ENCODE measurements at places on chromosomes 5 and 9.
A peak's percentile ranks its signal among the peaks of the same experiment; 100 is the strongest.

DNA sequence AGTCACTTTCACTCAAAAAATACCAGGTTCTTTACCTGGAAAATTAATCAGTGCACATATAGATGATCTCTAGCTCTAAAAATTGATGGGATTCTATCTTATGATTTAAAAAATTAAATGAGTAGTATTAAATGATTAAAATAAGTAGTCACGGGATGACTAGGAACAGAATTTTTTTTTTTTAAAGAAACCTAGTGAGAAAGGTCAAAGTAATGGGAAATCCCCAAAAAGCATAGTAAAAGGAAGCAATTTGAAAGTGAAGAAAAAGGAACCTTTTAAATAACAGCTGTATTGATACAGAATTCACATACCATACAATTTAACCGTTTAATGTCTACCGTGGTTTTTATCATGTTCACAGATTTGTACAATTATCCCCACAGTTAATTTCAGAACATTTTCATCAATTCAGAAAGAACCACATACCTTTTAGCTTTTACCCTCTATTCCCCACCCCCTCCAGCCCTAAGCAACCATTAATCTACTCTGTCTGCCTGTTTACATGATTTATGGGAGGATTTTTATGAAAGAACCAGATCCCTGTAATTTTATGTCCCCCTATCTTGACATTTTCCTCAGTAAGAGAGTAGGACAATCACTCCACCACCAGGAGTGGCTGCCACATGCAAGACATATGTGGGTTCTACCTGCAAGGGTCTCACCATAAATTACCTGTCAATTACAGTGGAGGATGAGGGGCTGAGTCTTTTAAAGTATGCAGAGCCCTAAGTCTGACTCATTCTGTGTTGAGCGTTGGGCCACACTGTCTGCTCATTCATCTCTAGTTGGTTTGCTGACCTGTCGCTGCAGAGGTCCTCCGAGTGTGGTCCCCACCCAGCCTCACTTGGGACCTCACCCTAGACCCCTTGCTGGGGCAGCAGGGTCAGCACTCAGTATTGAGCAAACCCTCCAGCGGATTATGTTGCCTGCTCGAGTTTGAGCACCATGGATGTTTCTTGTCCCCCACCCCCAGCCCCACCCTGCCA is 16.0 kb downstream of the ANKRD33B start:
- DNase-seq = no peak

DNA sequence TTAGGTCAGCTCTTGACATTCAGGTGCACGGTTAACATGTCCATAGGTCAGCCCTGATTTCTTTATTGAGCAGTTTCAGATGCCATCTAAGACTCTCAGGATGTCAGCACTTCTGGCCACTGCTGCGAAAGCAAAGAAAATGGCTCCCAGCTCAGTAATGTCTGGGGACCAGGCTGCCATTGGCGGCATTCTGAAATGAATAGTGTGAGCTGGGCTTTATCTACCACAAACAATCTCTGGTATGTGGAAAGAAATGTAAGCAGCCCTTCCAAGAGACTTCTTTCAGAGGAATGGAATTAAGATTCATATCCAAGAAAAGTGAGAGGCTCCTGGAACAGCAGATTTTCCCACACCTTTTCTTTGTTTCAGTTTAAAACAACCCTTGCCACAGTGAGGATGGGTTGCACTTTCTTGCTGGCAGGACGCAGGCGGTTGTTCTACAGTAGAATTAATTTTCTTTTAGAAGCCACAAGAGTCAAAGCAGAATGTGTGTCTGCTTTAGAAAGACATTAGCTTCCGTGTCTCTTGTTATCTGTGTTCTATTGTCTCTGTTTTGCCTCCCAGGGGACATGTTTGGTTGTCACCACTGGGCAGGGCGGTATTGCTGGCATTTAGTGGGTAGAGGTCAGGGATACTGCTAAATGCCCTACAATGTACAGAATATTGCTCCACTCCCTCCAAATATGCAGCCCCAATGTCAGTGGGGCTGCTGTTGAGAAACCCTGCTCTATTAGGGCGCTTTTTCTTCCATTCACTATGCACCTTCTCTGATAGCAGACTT is 149.9 kb upstream of the ANKH start:
- peak; percentile 64 for DNase-seq

DNA sequence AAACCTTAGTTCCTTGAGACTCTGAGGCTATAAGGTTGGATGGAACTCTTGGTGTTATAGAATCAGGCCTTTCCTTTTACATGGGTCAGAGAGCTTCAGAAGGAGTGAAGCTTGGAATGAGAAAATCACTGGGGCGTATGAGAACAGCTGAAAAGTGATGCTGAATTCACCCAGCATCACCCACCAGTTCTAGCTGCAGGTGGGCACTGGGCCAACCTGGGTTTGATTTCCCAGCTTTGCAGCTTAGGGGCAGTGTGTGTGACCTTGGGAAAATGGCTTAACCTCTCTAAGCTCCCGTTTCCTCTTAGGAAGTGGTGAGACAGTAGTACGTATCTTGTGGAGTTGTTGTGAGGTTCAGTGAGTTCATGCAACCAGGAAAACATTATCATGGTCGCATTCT is 10.7 kb downstream of the PCDH12 start:
- no peak for DNase-seq

DNA sequence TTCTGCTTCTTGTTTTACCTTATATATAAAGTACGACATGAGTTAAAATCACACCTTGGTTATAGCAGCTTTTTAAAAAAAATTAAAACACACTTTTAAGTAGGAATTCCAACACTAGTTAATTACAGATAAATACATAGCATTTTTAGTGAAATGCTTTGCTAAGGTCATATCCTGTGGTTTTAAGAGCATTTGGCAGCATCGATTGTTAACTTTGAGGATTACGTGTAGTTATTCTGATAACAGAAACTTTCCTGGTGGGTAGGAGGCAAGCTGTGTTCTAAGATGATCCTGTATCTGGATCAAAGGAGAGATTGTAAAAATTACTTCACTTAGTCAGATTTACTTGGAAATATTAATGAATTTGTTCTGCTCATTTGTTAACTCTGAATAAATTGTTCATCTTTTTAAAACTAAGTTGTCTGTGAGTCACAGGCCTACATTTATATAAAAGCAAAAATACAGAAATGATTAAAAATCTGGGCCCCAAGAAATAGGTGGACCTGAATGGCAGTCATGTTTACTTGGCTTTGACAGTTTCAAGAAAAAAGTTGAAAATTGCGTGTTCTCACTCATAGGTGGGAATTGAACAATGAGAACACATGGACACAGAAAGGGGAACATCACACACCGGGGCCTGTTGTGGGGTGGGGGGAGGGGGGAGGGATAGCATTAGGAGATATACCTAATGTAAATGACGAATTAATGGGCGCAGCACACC is 58.3 kb downstream of the TRIO start:
- DNase-seq = no peak

- DNase-seq = no peak
These were observed 475.4 kb downstream of the DMAC1 start for GRCh38 chr9:7324152-7324598.

DNA sequence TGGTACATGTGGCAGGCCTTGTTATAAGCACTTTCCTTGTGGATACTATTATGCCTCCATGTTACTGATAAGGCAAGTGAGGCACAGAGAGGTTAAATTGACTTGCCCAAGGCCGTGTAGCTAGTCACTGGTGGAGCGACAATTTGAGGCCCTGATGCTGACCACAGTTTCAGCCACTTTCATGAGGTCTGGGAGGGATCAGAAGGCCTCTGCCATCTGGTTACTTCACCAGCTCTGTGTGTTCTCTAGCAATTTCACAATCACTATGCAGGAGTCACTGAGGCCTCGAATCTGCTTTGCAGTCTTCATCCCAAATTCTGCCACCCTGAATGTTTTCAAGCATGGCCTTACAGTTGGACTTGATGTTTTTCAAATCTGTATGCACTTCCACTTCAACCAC is 9.1 kb downstream of the LRRC70 start:
- no peak for DNase-seq

DNA sequence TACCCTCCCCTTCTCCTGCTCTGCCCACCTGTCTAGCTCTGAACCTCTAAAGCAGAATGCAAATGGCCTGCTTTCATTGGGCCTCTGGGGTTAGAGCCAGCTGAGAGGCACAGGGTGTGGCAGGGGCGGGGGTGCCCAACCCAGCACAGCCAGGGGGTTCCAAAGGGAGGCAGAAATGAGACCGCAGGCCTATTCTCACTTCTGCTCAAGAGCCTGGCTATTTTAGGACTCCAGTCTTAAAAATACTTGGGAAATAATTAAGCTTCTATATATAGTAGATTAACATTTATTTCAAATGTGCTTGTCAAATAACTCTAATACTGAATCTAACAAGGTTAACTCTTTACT is 5.7 kb downstream of the QSOX2 start:
- no peak for DNase-seq

- no peak for DNase-seq
These were observed 7.8 kb upstream of the NDUFB6 start for GRCh38 chr9:32580631-32581300.

DNA sequence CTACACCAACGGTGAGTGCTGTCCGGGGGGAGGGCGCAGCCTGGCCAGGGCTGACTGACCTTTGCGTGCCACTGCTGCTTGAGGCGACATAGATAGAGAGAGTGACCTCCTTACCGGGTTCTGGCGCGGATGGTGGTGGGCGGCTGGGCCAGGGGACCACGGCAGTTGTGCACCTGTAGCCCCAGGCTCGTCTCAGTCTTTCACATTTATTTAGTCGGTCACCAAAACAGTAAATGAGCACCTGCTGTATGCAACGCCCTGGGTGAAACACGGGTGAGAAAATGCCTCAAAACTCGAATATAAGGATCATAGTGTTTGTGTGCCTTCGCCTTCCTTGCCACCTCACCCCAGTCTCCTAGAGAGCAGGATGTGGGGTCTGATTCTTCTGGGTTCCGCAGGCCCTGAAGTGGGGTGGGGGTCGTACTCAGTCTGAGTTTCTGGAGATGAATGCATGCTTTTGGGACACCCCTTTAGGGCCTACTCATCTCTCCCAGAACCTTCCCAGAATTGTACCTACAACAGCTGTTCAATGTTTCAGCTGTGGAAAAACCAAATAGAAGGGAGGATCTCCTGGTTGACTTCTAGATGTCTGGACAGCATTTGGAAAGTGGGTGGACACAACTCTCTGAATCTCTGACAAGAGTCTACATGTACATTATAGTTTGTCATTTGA is 714 bp downstream of the SEC24A start:
- no peak for DNase-seq

DNA sequence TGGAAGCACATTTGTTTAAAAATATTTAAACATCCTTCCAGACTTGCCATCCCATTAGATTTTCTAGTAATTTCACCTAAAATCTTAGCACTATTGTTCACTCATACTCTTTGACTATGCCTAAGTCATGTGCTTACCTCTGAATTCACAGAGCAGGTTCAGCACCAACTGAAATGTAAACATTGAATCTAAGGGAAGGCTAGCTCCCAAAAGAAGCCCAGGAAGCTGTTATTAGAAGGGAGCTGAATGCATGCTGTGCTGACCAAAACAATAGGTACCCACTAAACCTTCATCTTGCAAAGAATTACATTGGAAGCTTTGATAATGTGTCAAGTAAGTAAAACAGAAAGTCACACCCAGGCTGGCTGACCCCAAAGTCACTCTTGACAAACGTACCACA is 571.3 kb downstream of the GABRG2 start:
- no peak for DNase-seq

DNA sequence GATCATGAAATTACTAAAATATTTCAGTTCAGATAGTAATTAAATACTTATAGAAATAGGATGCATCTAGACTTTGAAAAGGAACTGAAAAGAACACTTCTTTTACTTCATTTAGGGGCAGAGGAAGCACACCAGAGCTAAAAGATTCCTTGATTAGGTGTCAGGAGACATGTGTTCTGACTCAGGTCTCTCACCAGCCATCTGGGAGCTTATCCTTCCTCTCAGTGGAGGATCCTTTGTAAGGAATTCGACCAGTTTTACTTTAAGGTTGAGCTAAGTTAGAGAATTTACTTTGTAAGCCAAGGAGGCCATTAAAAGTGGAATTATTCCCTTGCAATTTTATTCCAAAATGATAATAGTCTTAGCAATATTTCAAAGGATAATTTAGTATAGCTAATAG is 16.7 kb downstream of the VCAN start:
- DNase-seq = no peak

GRCh38 chr5:50697739-50698138 is 31.3 kb downstream of the PARP8 start:
- DNase-seq = no peak

- no peak for DNase-seq
These were observed 10.0 kb downstream of the TRAF1 start for GRCh38 chr9:120916588-120916987.

DNA sequence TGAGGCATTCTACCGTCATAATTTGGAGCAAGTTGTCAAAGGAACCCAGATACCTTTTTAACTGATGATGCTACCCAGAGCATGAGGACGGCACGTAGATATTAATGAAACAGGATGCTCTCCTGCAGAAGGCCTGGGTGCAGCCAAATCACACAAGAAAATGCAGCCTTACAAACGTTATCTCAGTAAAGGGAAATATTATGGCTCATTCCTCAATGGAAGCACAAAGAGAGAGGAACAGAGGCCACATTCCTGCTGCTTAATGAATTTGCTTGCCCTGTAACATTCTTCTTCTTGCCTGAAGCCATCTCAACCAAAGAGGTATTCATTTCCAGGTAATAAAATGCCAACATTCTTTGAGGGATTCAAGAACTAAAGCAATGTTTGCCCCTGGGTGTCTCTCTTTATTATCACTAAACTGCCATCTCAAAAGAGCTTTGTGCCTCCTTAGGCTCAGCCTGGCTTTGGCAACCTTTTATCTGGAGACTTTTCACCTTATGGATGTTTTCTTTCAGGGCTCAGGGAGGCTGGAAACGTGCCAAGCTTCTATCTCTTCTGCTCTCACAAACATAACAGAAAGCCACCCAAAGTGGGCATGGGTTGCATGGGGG is 92.9 kb downstream of the TNC start:
- DNase-seq = no peak

DNA sequence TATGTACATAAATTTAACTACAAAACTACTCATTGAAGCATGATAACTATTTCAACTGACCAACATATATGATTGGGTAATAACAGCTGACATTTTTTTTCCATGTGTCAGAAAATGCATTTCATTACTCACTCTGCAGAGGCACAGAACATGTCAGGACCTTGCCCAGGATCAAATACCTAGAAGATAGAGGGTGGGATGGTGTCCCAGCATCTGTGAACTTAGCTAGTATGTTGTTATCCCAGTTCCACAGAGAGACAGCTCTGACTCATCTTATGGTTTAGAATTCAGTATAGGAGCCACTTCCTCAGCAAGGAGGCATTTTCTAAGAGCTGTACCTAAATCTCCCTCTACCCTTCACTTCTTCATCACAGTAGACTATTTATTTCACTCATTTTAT is 1198.6 kb upstream of the ACO1 start:
- DNase-seq = peak; percentile 57

DNA sequence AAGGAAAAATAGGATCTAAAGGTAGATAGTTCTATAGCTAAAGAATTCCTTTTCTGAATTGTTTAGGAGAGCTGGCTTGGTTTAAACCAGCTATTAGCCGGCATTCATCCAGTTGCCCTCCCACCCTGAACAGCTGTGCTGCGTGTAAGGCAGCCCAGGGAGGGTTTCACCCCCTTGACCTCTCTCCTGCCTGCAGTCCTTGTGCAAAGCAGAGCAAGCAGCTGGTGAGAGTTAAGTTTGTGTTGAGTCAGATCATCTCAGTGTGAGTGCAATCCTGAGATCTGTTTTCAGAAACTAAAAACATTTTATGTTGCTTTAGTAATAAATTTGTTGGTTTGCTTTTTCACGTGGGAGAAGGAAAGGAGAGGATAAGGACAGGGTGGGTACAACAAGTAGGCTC is 13.0 kb downstream of the SLC25A25 start:
- peak; percentile 70 for DNase-seq

Data from fibroblast of skin of left quadriceps (primary cell).